ENCODE measurements at places on chromosomes 13 and 19. TPM values are rescaled to one million over a fixed set of nuclear protein-coding genes. Genes with fewer than 3 reads are reported as not detected.

LILRB5 gene
- total RNA-seq = not detected

AZU1 gene
- total RNA-seq = 1.00 TPM

PSG2 gene
- 0.41 TPM for total RNA-seq

GNG7 gene
- 1.8 TPM for total RNA-seq

KCNN4 gene
- 3.6 TPM for total RNA-seq

ZSWIM9 gene
- total RNA-seq = 4.7 TPM

SCAF1 gene
- 107 TPM for total RNA-seq

PRR12 gene
- 29.9 TPM for total RNA-seq

PNMA8C gene
- total RNA-seq = 0.98 TPM

C19orf73 gene
- total RNA-seq = 1.4 TPM

TTC9B gene
- not detected for total RNA-seq

POP4 gene
- 60.6 TPM for total RNA-seq

VSTM2B gene
- not detected for total RNA-seq

C19orf67 gene
- not detected for total RNA-seq

ZSCAN4 gene
- 1.2 TPM for total RNA-seq

ZNF568 gene
- total RNA-seq = 5.5 TPM

SIGLEC8 gene
- not detected for total RNA-seq

HTR2A gene
- not detected for total RNA-seq

ISYNA1 gene
- total RNA-seq = 153 TPM

CGB3 gene
- total RNA-seq = 3.6 TPM

PGLYRP2 gene
- total RNA-seq = not detected

NLRP9 gene
- total RNA-seq = not detected

NLRP7 gene
- not detected for total RNA-seq

CGB8 gene
- 15.8 TPM for total RNA-seq

CYP4F8 gene
- not detected for total RNA-seq

PSG11 gene
- 0.43 TPM for total RNA-seq

PRX gene
- total RNA-seq = 1.5 TPM

STK11 gene
- total RNA-seq = 67.9 TPM

C19orf85 gene
- not detected for total RNA-seq

SIAH3 gene
- total RNA-seq = not detected

RNASEH2A gene
- 5.4 TPM for total RNA-seq

CD70 gene
- total RNA-seq = 0.48 TPM

FGF14 gene
- total RNA-seq = 0.23 TPM

ATP1A3 gene
- total RNA-seq = 3.4 TPM

CGB1 gene
- total RNA-seq = not detected

SEMA6B gene
- 17.5 TPM for total RNA-seq

LILRB4 gene
- total RNA-seq = not detected

ZNF709 gene
- total RNA-seq = 2.8 TPM

ATP8B3 gene
- 4.4 TPM for total RNA-seq

CRTC1 gene
- 8.8 TPM for total RNA-seq

SSBP4 gene
- total RNA-seq = 51.2 TPM

C1QTNF9B gene
- not detected for total RNA-seq

SHC2 gene
- 27.5 TPM for total RNA-seq

GIPC3 gene
- total RNA-seq = 0.10 TPM

ILF3 gene
- 228 TPM for total RNA-seq

TJP3 gene
- total RNA-seq = 2.0 TPM

APOC1 gene
- 2.2 TPM for total RNA-seq

TMEM147 gene
- 69.3 TPM for total RNA-seq

PLA2G4C gene
- 4.1 TPM for total RNA-seq

FPR2 gene
- not detected for total RNA-seq
